GOT3 (cell line): ENCODE measurements at places on chromosomes 3 and 15.
A peak's percentile ranks its signal among the peaks of the same experiment; 100 is the strongest.

DNA sequence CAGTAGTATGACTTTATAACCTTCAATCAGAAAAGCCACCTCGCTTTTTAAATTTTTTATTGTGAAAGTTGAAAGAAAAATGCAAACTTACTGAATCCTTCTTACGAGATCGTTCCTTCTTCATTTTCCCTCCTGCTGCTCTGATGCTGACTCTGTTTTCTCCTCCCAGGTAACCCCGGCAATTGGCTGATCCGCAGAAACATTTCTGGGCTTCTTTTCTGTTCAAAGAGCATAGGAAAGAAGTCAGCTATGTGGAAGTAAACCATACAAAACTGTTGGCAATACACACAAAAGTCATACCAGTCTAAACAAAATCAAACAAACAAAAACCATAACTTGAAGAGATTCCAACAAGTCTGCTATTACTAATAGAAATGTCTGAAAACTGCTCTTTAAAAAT is 66.0 kb downstream of the SETD2 start:
- no peak for DNase-seq

- DNase-seq, result no peak
Observed at GRCh38 chr3:66303491-66303901, 82.7 kb downstream of the SLC25A26 start.

DNA sequence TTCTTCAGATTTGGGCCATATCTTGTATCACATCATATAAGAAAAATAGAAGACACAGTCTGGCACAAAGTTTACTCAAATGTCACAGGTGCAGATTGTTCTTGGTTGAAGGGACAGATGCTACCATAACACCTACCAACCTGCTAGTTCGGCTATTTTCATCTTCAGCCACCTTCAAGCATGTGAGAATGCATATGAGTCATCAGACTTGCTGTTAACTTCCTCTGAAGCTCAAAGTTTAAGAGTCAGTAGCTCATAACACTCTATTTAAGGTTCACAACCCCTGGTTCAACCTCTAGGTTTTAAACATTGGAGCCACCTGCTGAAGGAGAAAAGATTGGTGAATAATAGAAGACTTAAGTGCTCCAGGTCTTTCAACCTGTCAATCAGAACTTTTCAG is 522.8 kb downstream of the NLGN1 start:
- DNase-seq, result no peak

- DNase-seq, result no peak
Observed at GRCh38 chr15:51132384-51133139, 37.9 kb upstream of the TNFAIP8L3 start.

GRCh38 chr15:48292458-48292857 is 38.8 kb upstream of the DUT start:
- DNase-seq, result no peak

DNA sequence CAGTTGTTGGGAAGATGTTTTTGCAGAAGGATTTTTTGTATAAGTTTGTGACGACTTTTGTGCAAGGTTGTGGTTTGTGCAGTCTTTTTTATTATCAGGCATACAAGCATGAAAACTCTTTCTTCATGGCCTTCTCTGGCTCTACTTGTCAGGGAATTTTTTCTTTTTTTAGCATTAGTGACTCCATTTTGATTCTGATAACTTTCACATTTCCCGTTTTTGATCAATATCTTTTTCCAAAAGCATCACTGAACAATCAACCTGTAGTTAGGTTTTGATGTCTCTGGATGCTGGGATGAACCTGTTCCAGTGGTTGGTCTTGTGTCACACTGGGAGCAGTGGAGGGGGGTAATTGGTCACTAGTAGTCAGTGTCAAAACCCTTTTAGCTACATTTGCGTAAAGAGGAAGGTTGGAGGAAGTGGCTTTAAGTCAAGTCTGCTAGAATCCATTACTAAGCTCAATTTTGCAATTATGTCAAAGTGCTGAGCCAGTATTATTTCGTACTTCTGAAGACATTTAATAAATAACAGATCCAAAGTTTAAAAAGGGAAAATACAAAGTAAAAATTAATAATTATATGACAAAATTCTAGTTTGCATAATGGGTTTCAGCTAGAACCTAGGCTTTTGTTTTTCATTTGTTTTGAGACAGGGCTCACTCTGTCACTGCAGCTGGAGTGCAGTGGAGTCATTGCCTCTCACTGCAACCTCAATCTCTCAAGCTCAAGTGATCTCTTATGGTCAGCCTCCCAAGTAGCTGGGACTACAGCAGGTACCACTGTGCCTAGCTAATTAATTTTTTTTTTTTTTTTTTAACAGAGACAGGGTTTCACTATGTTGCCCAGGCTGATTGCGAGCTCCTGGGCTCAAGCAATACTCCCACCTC is 18.8 kb upstream of the CFAP161 start:
- no peak for DNase-seq

GRCh38 chr3:175951047-175951694 is 1092.0 kb downstream of the NAALADL2 start:
- DNase-seq, result no peak

DNA sequence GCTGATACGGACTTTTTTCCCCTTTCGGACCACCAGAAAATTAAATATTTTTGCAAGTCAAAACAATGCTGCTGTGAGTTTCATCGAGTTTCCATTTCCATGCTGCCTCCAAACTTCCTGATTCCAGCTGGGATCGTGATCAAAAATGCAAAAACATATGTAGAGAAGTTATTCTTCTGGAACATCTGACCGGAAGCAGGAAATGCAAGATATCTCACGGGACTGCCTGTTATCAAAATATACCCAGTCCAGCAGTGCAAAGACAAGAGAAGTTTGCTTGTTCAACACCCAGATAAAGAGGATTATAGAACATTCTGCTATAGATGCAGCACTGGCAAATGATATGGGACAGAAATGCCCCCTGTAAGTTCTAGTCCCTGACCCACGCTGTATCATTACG is 726.7 kb upstream of the NR2F2 start:
- DNase-seq, result no peak

GRCh38 chr15:98800437-98801233 is 152.3 kb downstream of the IGF1R start:
- peak; percentile 10 for DNase-seq

DNA sequence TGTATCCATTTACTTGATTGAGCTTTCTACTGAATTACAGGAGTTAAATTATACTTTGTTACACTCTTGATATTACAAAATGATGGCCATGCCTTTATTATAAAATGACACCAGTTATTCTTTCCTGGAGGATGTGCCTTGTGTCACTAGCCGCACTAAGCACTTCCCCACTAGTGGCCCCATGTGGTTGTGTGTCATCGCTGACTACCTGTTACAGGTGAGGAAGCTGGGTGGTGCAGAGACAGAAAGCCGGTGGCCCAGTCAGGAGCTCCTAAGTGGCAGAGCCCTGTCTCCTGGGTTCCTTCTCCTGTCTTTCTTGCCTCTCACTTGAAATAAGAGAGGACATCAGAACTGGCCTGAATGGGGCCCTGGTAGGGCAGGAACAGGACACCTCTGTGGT is 96.8 kb downstream of the IGF1R start:
- no peak for DNase-seq

GRCh38 chr3:87979527-87979926 is 79.3 kb downstream of the CGGBP1 start:
- no peak for DNase-seq

GRCh38 chr15:57298204-57298603 is 78.1 kb upstream of the CGNL1 start:
- DNase-seq, result no peak

DNA sequence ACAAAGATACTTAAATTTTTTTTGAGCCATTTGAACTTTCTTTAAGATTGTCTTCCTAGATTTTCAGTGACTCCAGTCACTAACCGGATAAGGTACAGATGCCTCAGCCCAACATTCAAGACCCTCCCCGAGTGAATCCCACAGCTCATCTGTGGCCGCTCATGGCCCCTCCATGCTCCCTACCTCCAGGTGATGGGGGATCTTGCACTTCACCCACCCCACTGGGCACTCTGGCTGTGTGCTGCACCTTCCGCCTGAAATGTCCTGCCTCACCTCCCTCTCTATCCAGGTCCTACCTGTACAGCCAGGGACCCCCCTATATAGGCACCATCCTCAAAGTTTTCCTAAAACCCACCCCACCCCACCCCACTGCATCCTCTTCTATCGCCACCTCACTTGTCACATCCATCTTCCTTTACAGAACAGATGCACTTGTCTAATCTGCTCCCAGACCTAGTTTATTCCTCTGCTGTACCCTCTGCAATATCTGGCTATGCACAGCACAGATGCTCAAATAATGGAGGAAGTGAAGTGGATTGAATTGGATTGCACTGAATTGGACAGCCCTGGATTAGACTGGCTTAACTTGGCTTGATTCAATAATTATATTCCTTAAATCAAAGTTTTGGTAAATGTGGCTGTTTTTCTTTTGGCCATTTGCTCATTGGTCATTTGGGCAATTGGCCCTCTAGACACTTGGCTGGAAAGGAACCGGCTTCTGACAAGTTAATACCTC is 24.5 kb downstream of the NTRK3 start:
- no peak for DNase-seq

DNA sequence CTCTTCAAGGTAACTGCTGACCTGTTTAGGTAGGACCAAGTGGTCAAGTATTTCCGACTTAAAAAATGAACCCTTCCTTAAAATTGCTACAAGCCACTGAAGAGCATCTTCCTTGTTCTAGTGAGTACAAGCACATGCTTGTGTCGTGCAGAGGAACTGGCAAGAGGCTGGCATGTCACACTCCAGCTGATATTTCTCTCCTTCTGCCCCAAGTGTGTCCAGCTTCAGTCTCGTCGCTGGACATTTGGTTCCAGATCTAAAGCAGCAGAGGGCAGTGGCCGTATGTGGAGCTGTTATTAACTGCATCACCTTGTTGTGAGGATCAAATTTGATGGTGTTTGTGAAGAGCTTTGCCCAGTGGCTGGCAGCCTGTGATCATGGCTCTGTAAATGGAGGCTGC is 10.0 kb downstream of the RBP2 start:
- no peak for DNase-seq

DNA sequence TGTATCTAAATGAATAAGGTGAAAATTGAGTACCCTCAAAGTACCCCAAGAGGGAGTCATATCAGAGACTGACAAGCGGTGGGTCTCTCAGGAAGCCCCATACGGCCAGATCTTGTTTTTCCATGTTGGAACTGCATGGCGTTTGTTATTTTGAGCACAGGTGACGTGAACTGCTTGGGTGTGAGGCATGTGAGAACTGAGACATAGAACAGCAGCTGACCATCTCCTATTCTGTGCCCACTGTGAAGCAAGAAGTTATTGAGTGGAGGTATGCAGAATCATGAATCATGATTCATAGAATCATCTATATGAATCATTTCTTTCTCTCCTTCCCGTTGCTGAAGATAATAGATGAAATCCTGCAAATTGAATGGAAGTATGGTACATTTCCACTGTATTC is 4.6 kb downstream of the VPS8 start:
- no peak for DNase-seq

DNA sequence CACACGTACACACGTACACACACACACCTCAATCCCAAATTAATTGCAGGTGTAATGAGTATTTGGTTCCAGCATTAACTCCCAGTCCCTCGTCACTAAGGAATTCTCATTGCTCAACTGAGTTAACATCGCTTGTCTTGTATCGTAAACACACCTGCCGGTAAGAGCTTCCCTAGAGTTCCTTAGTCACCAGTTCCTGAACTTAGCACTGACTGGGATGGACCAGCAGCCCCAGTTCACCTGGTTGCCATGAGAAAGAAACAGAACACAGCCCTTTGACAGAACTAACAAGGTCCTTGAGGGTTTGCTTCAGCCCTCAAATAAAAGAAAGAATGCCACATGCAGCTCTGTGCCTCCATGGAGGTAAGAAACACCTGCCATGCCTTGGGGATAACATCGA is 66.3 kb upstream of the SLCO3A1 start:
- DNase-seq, result no peak

- DNase-seq, result no peak
Observed at GRCh38 chr15:90190606-90191343, 10.4 kb upstream of the SEMA4B start.

DNA sequence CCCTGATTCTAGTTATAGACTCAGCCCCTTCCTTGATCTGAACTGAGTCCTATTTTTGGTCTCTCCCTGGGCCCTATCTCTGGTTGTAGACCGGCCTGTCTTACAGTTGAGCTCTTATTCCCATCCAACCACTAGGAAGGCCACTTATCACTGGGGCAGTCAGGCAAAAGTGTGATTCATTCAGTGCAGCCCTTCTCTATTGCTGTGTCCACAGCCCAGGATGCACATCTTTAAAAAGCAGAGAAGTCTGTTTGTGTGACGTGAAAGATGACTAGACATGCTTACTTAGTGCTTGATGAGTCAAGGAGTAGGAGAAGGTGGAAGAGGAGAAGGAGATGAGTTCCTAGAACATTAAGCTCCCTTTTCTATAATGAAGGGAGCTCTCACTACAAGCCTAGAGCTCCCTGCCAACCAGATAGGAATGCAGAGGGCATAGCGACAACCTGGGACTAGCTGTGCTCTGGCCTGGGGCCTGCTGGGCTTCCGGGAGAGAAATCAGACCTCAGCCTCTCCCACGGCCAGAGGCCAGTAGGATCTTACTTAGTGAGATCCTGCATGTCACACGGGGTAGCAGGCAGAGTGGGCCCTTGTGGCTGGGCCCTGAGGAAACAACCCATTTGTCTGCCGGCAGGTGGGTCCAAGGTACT is 25.7 kb downstream of the INSYN1 start:
- no peak for DNase-seq
